ENCODE measurements at places on chromosomes 16 and 17. TPM values are rescaled to one million over a fixed set of nuclear protein-coding genes. Genes with fewer than 3 reads are reported as not detected.

SMIM36 gene
- not detected for polyA plus RNA-seq

TMEM132E gene
- polyA plus RNA-seq: 0.08 TPM

MYL4 gene
- polyA plus RNA-seq: 2.0 TPM

HOXB6 gene
- polyA plus RNA-seq: 1.8 TPM

TMEM256 gene
- polyA plus RNA-seq: 252 TPM

KRTAP4-9 gene
- not detected for polyA plus RNA-seq

CSH1 gene
- not detected for polyA plus RNA-seq

SNAI3 gene
- 0.71 TPM for polyA plus RNA-seq

All from adipose tissue (tissue), 3 donors.